ENCODE measurements at places on chromosomes 12 and 14.

DNA sequence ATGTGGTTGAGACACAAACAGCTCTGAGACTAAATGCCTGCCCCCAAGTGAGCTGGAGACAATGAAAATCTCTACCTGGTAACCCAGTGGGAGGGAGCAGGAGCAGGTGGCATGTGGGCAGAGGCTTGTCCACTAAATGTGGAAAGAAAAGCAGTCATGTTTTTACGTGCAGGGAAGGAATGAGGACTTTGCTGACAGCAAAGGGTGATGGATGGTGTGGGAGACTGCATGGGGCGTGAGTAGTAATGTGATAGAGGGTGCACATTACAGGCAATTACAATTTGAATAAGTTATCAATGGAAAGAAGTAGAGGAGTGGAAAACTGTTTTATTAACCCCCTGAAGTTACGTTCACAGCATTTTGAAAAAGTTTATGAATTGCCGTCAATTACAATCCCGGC lies 176.6 kb downstream of the NRXN3 start:
- no peak for DNase-seq

GRCh38 chr12:29149691-29150281 lies 708 bp downstream of the FAR2 start:
- no peak for DNase-seq

DNA sequence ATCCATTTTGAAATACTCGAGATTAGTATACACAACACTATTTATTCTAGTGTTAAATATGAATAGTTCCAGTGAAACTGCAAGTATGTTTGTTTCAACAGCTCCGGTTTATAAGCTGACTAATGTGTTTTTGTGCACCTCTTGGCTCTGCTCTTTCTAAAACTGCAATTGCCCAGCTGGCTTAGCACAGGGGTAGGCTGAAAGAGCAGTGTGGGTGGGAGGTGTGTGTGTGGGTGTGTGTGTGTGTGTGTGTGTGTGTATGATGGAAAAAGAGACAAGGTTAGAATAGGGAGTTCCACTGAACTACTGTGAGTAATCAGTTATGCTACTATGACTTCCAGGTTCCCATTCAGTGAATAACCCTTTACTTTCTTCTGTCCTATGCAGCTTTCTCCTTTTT lies 37.8 kb upstream of the DDHD1 start:
- DNase-seq, result no peak

- no peak for DNase-seq
Measured at GRCh38 chr14:61041704-61042103, 60.7 kb downstream of the SLC38A6 start.

- no peak for DNase-seq
Measured at GRCh38 chr14:96811265-96811664, 14.1 kb downstream of the VRK1 start.

- no peak for DNase-seq
Measured at GRCh38 chr14:75579338-75579864, 981 bp downstream of the FLVCR2 start.

DNA sequence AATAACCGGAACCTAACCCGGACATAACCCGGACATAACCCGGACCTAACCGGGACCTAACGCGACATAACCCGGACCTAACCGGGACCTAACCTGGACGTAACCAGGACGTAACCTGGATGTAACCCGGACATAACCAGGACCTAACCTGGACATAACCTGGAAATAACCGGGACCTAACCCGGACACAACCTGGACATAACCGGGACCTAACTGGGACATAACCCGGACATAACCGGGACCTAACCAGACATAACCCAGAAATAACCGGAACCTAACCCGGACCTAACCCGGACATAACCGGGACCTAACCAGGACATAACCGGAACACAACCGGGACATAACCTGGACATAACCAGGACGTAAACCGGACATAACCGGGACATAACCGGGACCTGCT lies 6.7 kb upstream of the FBRSL1 start:
- DNase-seq, result no peak

DNA sequence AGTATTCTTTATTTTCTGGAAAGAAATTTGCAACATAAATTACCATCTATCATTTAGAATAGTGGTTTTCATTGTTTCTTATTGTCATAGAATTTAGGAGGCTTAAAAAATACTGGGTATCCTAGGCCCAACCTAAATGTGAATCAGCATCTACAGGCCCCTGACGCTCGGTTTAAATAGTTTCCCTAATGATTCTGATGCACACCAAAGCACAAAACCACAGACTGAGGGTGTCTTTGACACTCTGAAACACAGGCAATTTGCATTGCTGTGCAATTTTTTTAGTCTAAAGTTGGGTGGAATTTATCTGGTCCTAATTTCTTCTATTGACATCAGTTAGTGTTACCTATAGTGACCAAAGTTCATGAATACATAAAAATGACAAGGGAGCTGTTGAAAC lies 87.6 kb upstream of the SSTR1 start:
- no peak for DNase-seq

- no peak for DNase-seq
Measured at GRCh38 chr12:14362352-14362751, 3.1 kb upstream of the ATF7IP start.

- DNase-seq, result no peak
Measured at GRCh38 chr14:29463727-29464395, 463.8 kb downstream of the PRKD1 start.

GRCh38 chr14:85439696-85440328 lies 90.1 kb upstream of the FLRT2 start:
- no peak for DNase-seq

GRCh38 chr14:97282210-97283004 lies 485.2 kb downstream of the VRK1 start:
- no peak for DNase-seq

DNA sequence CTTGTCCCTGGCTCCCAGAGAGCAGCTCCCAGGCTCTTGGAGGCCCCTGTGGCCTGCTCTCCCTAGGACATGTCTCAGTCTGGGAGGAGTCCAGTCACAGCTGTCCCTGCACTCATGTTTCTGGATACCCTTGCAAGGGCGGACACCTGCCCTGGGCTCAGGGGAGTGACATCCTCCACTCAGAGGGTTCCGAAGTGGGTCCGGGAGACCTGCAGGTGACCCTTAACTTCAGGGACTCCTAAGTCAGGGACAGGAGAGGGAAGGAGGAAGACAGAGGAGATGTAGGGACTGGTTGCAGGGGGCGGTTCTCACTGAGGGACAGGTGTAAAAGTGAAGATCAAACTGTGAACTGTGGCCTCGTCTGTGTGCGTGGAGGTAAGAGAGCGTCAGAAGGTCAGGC lies 37.6 kb downstream of the CACNA2D4 start:
- no peak for DNase-seq

DNA sequence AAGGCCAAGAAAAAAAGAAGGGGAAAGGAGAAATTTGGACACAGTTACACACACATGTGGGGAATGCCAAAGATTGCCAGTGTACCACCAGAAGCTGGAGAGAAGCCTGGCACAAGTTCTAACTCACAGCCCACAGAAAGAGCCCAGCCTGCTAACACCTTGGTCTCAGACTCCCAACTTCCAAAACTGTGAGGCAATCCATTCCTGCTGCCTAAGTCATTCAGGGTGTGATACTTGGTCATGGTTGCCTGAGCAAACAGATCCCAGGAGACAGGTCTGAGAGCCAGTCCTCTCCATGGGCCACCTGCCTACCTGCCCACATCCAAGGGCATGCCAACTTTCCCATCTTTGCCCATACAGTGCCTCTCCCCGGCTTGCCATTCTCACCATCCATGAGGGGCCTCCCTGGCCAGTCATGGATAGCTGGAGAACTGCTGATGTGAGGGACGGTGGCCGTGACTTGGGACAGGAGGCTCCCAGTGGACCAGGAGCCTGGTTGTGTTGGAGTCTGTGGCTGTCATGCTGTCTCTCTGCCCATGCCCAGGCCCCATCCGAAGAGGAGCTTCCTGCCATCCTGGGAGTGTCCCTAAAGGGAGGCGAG lies 198.0 kb upstream of the RTL1 start:
- DNase-seq, result no peak
